Posterior vena cava (tissue), 2 donors: ENCODE measurements at places on chromosomes 13 and 19. TPM values are rescaled to one million over a fixed set of nuclear protein-coding genes. Genes with fewer than 3 reads are reported as not detected.

DNA sequence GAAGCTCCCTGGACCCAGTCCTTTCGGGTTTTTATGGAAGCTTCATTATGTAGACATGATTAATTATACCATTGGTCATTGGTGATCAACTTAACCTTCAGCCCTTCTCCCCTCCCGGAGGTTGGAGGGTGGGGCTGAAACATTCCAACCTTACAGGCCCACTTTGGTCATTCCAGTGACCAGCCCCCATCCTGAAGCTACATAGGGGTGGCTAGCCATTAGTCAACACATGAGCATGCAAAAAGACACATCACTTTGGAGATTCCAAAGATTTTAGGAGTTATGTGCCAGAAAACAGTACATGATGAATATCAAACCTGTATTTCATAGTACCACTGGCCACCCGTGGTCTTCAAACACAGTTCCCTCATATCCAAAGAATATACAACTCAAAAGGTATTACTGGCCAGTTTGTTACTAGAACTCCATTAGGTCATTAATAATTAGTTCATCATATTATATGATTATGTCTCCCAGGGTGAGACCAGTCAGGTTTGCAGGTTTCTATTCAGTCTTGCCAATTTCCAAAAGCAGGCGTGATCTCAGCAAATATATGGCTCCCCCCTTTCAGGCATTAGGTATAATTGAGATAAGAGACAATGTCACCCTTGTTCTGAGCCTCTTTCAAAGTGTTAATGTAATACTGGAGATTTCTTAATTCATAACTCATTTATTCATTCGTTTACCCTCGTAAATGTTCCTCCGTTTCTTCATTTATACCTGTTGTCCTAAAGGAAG, 11.1 kb downstream of the PPP5C start:
- no peak for DNase-seq

- DNase-seq = no peak
Measured at GRCh38 chr19:47353307-47353712, 4.2 kb downstream of the DHX34 start.

DNA sequence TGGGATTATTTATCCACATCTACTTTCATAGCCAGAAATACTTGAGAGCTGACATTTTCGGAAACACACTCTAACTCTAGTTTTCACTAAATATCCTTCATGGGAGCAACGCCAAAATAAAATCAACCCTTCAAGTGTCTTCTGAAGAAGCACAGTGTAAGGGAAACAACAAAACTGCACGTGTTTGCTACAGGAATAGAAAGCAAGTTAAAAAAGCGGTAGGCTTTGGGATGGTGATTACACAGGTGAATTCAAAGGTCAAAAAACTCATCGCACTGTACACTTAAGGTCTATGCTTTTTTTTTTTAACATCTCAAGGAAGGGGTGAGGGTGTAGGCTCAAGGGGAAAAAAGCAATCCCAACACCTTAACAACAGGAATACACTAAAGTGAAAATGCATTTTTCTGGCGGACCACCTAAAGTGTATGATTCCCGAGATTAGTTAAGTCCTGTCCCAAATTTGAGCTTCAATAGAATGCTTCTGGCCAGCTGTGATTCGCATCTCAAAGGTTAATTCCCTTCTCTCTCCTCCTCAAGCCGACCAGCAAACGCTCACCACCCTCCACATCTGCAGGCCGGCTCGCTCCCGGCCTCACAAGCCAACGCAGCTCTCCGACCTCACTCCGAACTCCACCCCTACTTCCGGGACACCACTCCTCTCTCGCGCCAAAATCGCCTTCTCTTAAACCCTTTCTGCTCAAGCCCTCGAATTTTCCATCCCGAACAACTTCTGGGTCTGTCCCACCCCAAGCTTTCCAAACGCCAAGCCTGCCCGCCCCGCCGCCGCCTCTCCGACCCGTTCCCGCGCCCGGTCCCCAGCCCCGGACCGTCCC, 1.1 kb downstream of the ARGLU1 start:
- DNase-seq = peak; percentile 87

DNA sequence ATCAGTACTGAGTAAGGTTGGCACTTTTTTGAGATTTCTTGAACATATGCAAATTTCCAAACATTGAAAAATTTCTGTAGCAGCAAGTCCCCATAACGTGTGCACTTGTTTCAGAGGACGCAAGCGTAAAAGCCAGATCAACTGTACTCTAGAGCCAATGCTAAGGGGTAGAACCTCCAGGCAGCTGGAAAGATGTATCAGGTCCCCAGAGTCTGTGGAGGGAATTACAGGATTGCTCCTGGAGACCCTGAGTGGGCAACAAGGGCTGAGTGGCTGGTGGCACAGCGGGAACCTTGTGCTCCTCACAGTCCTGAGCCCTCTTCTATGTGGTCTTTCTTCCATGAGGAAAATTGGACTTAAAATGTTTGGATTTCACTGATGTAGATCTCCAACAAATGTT, 53.9 kb upstream of the AMER2 start:
- no peak for DNase-seq

GRCh38 chr13:67143544-67144115, 86.5 kb downstream of the PCDH9 start:
- DNase-seq = no peak

RNF113B gene
- not detected for total RNA-seq

ZNF490 gene
- 5.4 TPM for total RNA-seq

ZNF121 gene
- total RNA-seq = 26.8 TPM

SYCN gene
- not detected for total RNA-seq

DNA sequence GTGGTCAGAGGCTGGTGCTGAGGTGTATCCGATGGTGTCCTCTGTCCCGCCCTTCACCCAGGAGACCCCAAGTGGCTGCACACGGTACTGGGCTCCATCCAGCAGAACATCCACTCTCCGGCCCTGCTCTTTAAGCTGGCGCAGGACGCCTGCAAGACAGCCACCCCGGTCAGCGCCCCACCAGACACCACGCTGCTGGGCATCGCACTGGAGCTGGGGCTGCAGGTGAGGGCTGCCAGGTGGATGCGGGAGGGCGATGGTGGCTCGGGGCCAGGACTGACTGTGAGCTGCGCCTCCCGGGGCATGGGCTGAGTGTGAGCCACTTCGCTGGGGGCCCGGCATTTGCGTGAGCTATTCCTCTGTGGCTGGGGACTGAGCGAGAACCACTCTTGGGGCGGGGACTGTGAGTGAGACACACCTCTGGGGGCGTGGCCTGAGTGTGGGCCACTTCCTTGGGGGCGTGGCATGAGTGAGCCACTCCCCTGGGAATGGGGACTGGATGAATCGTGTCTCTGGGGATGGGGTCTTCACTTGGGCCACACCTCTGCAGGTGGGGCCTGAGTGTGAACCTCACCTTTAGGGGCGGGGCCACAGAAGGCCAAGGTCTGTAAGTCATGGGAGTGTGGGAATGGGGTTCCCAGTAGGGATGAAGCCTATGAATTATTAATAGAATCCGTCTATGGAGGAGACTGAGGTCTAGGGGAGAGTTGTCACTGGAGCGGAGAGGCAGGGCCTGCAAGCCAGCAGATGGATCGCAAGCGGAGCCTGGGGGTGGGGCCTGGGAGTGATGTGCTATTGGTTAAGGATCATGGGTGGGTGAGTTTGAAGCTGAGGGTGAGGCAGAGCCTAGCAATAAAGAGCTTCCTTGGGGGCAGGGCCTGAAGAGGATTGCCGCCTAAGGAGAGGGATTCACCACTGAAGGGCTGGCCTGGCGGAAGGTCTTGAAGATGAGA, 30.5 kb downstream of the ZSWIM4 start:
- no peak for DNase-seq

ZNF541 gene
- 0.24 TPM for total RNA-seq

COX7A1 gene
- total RNA-seq = 232 TPM

GRCh38 chr13:85347251-85347650, 452.0 kb downstream of the SLITRK6 start:
- DNase-seq = no peak

- DNase-seq = peak; percentile 84
Measured at GRCh38 chr13:108947551-108948030, 318.2 kb downstream of the MYO16 start.
